Myometrial cell (primary cell): ENCODE measurements at places on chromosomes 3 and 15. TPM values are rescaled to one million over a fixed set of nuclear protein-coding genes. Genes with fewer than 3 reads are reported as not detected.

The SENP8 gene
- total RNA-seq, result 1.4 and 3.5 TPM in 2 replicates

The PGBD4 gene
- total RNA-seq, result 0.58 and 1.1 TPM in 2 replicates

The LRRIQ4 gene
- not detected in 2 replicates for total RNA-seq

The SPSB4 gene
- total RNA-seq, result not detected in 2 replicates
